ENCODE measurements at places on chromosomes 12 and 14.

DNA sequence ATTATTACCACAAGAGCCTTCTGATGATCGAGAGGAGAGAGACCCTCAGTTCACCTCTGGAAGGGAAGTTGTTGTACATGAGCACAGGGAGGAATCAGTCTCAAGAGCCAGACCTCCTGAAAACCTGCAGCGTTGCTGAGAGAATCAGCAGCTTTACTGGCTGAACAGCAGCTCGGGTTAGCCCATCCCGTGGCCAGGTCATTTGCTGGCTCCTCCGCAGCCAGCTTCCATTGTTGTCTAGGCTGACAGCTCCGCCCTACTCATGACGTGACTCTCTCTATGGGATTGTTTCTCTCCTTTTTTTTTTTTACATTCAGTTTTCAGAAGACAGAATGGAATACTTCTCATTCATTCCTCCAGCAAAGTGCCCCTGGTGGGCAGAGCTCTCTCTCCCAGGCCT lies 69.9 kb downstream of the TGFB3 start:
- no peak for DNase-seq

GRCh38 chr12:73226593-73226992 lies 954.4 kb downstream of the TRHDE start:
- DNase-seq = no peak

- no peak for DNase-seq
Measured at GRCh38 chr12:63994704-63995103, 150.2 kb downstream of the SRGAP1 start.

DNA sequence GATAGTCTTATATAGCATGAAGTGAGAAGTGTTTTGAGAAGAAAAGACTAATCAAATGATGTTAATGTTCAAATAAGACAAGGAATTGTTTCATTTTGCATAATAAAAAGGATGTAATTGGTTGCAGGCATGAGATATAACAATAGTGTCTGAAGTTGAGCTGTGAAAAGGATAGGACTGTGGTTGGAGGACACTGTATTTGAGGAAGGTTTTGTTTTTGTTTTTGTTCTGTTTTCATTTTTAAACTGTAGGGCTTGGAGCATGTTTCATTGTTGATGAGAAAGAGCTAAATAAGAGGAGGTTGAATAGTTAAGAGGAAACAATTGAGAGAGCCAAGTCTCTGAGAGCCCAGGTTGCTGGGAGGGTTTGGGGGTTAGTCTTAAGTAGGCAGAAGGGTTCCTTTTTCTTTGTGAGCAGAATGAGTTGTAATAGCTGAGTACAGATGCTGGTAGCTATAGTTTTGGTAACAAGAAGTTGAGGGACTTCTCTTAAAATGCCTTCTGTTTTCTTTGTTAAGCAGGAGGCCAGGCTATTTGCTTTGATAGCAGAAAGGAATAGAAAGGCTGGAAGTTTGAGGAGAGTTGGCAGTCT lies 58.4 kb downstream of the CCDC91 start:
- DNase-seq = no peak

GRCh38 chr12:100123316-100124095 lies 19.2 kb downstream of the BLTP3B start:
- DNase-seq = no peak

Measured in MM.1S (cell line).